ENCODE measurements at places on chromosomes 5 and 9.

GRCh38 chr9:77512876-77513275 is 135.2 kb downstream of the GNA14 start:
- peak; percentile 37 for DNase-seq

- DNase-seq = no peak
Observed at GRCh38 chr9:86829496-86830046, 117.7 kb downstream of the GAS1 start.

GRCh38 chr9:95864852-95865580 is 10.5 kb upstream of the ERCC6L2 start:
- DNase-seq = no peak

GRCh38 chr5:102921341-102922044 is 166.4 kb downstream of the PAM start:
- DNase-seq = no peak

- DNase-seq = no peak
Observed at GRCh38 chr5:151270599-151270998, 17.6 kb downstream of the GM2A start.

DNA sequence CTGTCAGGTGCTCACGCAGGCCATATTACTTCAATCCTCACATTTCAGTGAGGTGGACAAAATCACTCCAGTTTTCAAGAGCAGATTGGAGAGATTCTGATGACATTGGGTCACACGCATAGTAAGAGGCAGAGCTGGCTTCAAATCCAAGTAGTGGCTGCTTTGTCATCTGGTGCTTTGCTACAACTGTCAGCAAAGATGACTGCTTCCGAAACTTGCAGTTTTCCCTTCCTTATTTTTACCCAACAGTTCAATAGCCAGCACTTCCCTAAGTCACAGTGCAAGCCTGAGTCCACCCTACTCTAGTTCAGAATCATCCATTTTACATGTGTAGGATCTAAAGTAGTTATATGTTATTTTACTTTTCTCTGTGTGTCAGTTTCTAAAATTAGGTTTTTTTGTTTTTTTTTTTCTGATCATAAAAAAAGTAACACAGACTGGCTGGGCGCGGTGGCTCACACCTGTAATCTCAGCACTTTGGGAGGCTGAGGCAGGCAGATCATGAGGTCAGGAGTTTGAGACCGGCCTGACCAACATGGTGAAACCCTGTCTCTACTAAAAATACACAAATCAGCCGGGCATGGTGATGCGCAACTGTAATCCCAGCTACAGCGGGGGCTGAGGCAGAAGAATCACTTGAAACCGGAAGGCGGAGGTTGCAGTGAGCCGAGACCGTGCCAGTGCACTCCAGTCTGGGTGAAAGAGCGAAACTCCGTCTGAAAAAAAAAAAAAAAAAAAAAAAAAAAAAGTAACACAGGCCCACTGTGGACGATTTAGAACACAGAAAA is 49.6 kb downstream of the ANKDD1B start:
- no peak for DNase-seq

DNA sequence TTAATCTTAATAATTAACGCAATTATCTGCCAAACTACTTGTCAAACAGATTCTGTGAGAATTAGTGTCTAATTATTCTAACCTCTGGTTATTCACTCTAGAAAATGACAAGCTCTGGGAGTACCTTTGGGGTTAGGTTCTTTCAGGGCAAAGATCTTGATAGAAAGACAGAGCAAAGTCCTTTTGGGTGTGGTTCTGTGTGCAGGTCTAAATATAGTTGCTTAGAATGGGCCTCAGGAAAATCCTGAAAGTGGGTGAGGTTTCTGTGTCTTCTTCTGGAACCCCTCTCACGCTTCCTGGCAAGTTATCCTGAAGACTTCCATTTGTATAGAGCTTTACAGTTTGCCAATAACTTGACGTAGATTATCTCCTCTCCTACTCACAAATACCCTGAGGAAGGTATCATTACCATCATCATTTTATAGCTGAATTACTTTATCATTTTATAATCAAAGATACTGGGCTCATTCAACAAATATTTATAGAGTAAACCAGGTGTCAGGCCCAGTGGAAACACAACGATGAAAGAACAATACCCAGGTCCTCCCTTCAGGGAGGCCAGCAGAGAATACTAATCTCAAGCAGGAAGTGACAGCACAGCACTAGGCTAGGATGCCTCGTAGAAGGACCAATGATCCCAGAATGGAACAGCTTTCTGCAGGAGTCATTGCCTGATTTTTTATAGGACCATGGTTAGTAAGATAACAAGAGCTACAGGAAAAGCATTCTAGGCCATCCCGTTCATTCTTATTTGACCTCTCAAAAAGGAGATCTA is 27.6 kb upstream of the LHFPL2 start:
- no peak for DNase-seq

GRCh38 chr5:102782217-102782872 is 27.2 kb downstream of the PAM start:
- DNase-seq = no peak

DNA sequence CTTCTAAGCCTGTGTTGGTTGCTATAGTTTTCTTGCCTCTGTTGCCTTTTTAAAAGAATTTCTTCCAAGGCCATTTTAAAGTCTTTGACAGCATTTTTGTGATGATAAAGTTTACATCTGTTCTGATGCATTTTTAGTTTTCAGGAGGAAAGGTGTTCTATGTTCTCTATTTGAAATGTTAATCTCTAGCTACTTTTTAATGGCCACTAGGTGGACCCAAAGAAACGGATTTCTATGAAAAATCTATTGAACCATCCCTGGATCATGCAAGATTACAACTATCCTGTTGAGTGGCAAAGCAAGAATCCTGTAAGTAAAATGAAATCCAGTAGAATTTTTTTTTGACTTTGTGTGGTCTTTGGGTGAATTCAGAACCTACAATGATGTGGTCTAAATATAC is 60.2 kb downstream of the MELK start:
- DNase-seq = peak; percentile 1

DNA sequence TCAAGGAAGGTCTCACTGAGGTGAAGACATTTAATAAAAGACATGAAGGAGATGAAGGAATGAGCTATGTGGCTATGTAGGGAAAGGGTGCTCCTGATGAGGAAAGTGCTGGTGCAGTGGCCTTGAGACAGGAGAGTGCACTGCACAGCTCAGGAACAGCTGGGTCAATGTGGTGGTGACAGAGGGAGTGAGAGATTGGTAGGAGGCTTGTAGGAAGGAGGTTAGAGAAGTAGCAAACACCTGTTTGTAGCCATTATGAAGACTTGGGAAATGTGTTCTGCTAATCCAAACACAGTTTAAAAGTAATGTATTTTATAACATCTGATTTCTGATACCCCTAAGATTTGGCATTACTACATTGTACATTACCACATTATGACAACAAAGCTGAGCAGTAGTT is 115.1 kb upstream of the MTAP start:
- DNase-seq = no peak

GRCh38 chr5:87094347-87094746 is 173.3 kb upstream of the RASA1 start:
- DNase-seq = no peak

GRCh38 chr9:6955251-6955921 is 197.6 kb downstream of the KDM4C start:
- no peak for DNase-seq

GRCh38 chr5:14937254-14937653 is 65.7 kb upstream of the ANKH start:
- no peak for DNase-seq

GRCh38 chr5:73374520-73375190 is 73.9 kb downstream of the FOXD1 start:
- no peak for DNase-seq

- DNase-seq = no peak
Observed at GRCh38 chr5:81820863-81821262, 70.0 kb upstream of the SSBP2 start.

DNA sequence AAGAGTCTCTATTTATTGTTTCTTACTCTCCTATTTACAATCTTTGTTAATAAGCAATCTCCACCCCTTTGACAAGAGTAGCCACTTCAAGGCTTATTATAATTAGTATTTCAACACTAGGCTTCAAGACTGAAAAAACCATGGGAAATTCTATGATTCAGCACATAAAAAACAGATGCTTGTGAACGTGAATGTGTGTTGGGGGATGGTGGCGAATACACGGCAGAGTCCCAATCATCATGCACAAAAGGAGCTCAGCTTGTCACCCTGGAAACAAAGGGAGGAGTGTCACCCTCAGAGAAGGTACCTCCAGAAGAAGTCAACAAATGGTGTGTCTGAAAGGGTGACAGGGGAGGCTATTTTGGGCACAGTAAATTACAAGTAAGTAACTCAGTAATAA is 157.2 kb upstream of the RETREG1 start:
- no peak for DNase-seq

- peak; percentile 13 for DNase-seq
Observed at GRCh38 chr5:174320051-174320450, 274.5 kb downstream of the NSG2 start.

DNA sequence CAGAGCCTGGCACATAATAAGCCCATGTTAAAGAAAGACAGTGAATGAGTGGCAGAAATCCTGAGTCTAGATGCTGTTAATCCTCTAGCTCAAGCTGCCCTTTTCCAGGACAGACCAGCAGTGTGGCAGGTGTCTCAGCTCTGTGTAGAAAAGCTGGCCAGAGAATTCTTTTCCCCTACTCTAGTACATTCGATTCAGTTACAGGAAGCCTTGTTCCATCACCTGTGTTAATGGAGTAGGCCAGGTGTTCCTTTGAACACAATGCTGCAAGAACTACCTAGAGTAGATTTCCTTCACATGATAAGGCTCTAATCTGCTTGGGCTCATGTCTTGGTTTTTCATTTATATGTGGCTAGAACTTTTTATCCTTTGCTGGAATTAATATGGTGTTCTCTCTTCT is 52.5 kb downstream of the NUP214 start:
- DNase-seq = no peak

GRCh38 chr5:17305017-17305416 is 87.6 kb downstream of the BASP1 start:
- DNase-seq = no peak

DNA sequence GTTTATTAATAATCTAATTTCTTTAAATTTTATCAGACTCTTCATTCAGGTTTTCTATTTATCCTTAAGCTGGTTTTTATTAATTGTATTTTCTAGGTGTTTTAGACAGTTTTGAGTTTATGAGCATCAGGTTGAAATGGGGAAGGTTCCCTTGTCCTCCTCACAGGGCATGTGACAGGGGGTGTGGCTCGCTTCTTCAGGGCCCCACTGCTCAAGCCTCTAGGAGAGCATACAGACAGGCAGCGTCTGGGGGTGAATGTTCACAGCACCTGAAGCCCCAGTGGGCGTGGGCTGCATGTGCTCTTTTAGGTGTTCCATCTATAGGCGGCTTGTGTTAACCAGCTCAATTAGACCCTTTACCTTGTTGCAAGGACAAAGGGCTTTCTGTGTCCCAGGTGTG is 78.2 kb upstream of the RUFY1 start:
- no peak for DNase-seq

- no peak for DNase-seq
Observed at GRCh38 chr9:133879615-133880014, 112.5 kb downstream of the VAV2 start.

DNA sequence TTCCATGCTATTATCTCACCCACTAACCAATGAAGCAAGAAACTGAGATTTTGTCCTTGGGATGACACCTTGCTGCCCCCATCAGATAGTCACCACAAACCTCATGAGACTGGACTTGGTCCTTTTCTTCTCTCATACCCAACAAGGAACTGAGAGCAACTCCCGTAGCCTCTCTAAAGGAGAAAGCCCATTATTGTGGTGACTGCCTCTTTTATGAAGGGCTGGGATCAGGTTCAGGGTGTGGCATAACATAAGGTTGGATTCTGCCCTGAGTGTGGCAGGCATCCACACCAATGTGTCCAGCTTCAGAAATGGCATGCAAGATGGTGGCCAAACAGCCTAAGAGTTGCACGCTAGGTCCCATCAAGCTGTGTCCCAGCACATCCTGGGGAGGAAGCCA is 1.3 kb upstream of the ACTL7A start:
- no peak for DNase-seq

- DNase-seq = no peak
Observed at GRCh38 chr5:135832941-135833920, 1.2 kb upstream of the SLC25A48 start.

DNA sequence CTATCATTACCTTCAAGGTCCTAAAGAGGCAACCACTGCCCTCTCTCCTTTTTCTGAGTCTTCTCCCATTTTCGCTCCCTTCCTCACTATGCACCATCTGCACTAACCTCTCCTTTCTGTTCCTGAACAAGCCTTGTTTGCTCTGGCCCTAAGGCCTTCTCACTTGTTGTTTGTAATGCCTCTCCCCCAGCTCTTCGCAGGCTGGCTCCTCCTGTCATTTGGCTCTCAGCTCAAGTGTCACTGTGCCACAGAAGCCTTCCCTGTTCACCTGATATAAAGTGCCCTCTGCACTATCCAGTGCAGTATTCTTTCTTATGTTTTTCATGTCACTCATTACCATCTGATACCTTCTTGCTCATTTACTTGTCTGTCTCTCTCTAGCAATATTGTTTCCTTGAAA is 303.7 kb downstream of the KCNN2 start:
- DNase-seq = peak; percentile 1

GRCh38 chr5:32390819-32391591 is 53.5 kb downstream of the ZFR start:
- DNase-seq = no peak

- DNase-seq = no peak
Observed at GRCh38 chr5:169721771-169722170, 84.7 kb downstream of the DOCK2 start.

DNA sequence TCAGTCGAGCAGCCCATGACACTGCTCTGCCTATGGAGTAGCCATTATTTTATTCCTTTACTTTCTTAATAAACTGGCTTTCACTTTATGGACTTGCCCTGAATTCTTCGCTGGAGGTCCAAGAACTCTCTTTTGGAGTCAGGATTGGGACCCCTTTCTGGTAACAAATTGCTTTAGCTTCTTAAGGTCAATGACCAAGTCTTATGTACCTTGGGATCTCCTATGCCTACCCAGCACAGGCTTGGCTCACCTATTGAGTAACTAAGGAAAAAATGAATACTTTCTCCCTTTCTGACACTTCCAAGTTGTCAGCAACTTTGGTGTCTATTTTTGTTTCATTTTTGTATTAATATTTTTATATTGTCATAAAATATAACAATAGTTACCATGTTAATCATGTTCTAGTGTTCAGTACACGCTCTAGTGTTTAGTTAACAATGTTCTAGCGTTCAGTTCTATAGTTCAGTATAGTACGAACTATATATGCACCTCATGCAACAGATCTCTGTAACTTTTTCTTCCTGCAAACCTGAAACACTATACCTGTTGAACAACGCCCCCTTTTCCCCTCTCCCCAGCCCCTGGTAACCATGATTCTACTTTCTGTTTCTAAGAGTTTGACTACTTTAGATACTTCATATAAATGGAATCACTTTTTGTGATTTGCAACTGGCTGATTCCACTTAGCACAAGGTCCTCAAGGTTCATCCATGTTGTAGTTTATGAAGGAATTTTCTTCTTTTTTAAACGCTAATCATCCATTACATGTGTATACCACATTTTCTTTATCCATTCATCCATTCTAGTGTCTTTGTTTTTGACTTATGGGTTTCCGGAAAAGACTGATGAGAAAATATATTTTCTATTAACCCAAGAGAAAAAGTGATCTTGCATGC is 1.8 kb upstream of the RHOBTB3 start:
- DNase-seq = no peak

Measured in LNCaP clone FGC (cell line).